ENCODE measurements at places on chromosomes 16 and 17.

DNA sequence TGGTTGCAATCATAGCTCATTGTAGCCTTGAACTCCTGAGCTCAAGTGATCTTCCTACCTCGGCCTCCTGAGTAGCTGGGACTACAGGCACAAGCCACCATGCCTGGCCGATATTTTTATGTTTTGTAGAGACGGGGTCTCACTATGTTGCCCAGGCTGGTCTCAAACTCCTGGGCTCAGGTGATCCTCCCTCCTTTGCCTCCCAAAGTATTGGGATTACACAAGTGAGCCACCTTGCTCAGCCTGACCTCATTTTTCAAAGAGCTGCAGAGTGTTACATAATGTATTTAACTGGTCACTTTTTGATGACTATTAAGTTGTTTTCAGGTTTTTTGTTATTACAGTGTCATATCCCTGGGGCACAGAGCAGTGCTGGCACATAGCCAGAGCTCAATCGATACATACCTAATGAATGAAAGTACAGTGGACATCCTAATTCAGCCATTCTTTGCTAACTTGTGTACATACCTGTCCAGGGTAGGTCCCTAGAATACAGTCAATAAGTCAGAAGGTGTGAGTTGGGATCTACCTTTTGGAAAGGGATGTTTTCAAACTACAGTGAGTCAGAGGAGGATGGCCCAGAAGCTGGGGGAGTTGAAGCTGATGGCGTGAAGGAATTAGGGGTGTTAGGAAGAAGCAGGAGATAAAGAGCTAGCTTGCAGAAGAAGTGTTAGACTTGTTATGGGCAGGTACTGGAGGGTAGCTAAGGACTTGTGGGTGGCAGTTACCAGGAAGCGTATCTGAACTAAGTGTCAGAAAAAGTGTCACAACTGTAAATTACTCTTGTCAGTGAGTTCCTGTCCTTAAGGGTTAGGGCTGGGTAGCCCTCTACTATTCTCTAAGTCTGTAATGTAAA lies 20.1 kb upstream of the CYLD start:
- DNase-seq: no peak

GRCh38 chr16:23074423-23074822 lies 74.8 kb downstream of the USP31 start:
- DNase-seq: no peak

GRCh38 chr17:36813957-36814563 lies 123.2 kb upstream of the LHX1 start:
- DNase-seq: no peak

DNA sequence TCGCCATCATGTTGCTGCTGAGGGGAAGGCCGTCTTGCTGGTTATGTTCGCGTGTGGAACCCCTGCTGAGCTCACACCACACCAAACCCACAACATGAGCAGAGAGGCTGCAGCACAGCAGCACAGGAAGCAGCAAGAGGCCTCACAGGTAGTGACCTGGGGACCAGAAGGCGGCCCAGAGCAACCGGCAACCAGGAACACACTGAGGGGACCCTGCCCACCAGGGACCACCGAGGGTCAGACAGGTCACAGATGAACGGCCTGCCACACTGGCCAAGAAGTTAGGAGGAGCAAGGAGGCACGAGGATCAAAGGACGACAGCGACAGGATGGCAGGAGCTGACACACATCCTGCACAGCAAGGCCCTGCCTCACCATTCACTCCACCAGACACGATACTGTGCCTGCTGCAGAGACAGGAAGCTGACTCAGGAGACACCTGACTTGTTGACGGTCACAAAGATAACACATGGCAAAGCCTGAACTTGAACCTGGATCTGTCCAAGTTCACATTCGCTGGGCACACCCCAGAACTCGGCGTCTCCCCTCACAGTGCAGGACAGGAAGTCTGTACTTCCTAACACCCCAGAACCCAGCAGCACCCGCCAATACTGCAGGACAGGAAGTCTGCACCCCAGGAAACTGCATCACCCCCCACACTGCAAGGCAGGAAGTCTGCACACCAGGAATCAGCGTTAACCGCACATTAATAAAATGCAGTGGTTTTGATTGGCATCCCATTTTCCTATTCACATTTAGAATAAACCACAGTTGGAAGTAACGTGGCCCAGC lies 98.5 kb downstream of the ZNF778 start:
- DNase-seq: no peak

Data from amniotic stem cell (primary cell).